ENCODE measurements at places on chromosomes 5 and 9.

- DNase-seq = no peak
These were observed 218.6 kb downstream of the TMEM38B start for GRCh38 chr9:105912863-105913516.

DNA sequence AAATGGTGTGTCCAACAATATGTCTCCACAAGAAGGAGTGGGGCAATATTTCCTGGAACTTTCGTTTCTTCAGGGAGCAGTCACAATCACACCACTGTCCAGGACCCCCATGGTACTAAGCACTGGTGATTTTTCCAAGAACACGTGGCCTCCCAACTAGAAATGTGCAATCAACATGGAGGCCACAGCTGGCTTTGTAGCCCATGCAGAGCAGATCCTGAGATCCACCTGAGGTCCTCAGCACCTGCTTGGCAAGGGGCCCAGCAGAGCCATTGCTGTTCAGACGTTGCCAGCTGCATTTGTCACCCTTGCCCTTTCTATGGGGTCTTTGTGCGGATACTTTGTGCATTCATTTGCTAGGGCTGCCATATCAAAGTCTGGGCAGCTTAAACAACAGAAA, 334.5 kb upstream of the IRX4 start:
- DNase-seq = no peak

DNA sequence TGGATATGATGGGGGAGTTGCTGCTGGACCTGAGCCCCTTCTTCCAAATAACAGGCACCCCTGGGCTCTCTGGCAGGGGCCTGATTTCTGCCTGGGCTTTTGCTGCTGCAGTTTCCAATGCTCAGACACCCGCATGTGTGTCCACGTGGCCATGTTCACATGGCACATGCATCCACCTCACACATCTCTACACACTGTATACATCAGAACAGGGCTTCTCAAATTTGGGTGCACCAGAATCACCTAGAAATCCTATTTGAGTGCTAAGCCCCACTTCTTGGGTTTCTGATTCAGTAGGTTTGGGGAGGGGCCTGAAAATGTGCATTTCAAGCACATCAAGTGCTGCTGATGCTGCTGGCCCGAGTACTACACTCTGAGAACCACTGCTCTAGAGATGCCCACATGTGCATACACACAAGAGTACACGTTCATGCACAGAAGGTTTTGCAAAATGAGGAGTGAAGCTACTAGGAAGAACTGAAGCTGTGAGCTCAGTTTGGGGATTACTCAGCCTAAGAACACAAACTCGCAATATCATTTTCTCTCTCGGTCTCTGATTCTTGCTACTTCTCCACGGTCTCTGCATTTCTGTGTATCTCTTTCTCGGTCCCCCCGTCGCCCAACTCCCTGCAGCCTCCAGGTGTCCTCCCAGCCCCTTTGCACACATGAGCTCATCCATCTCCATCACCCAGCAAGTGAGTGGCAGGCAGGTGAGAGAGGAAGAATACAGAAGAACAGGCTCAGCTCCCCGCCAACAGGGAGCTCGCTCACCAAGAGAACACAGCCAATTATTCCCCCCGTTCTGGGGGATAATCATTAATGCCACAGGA, 97.0 kb downstream of the PCDH1 start:
- DNase-seq = no peak

GRCh38 chr5:86968301-86968753, 299.4 kb upstream of the RASA1 start:
- DNase-seq = no peak

DNA sequence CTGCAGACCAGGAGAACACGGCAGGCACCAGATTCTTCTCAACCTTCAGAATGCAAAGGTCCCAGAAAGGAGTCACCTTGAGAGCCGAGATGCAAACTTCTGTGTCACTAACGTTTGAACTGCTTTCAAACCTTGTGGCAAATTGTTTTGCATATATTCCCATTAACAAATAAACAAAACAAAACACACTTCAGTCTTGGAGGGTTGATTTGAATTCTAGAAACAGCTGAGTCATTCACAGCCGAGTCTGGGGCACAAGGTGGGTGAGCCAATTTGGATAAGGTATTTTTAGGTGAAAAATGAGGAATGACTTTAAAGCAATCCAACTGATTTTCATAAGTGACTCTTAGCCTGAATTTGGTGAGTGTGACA, 38.8 kb upstream of the ANKRD33B start:
- DNase-seq = no peak

DNA sequence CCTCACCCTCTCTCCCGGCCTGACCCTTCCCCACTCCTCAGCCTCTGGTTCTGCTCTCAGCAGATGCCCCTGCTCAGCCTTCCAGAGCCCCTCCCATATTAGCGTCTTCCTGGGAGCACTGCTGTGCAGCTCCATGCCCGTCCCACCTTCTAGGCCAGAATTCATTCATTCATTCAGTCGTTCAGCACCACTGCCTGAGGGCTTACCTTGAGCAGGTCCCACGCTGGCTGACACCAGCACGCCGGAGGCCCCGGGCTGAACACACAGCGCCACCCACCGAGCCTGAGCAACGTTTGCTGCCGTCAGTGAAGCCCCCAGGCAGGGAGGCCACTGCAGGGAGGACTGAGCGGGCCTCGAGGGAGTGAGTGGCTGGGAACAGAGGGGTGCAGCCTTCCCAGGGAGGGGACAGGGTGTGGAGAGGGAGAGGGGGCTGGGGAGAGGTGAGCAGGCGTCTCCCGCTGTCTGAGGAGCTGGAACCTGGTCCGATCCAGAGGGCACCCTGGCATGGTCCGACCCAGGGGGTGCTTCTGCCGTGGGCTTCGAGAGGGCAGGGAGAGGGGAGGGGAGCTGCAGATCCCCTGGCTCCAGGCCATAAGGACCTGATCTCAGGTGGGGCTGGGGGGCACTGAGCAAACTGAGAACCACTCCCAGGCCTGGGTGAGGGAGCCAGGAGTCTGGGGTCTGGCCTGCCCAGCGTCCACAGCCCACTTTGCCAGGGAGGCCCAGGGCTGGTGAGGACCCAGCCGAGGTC, 98.8 kb upstream of the RAPGEF1 start:
- no peak for DNase-seq

DNA sequence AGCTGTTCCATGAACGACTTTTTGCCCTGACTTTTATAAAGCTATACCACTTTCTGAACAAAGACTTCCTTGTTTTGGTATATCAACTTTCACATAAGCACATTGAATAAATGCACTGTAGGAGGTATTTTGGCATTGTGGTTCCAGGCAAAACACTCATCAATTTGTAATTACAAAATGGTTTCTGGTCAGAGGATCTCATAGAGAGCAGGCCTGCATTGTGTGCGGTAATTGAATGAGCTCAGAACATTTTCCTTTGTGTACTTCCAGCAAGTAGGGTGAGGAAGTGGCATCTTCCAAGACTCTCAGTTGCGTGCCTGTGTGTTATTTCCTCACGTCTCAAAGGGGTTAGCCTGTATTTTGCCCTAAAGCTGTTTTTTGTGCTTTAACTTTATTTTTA, 89.2 kb downstream of the PDE6A start:
- no peak for DNase-seq

GRCh38 chr5:169347786-169348185, 46.8 kb upstream of the SLIT3 start:
- no peak for DNase-seq

DNA sequence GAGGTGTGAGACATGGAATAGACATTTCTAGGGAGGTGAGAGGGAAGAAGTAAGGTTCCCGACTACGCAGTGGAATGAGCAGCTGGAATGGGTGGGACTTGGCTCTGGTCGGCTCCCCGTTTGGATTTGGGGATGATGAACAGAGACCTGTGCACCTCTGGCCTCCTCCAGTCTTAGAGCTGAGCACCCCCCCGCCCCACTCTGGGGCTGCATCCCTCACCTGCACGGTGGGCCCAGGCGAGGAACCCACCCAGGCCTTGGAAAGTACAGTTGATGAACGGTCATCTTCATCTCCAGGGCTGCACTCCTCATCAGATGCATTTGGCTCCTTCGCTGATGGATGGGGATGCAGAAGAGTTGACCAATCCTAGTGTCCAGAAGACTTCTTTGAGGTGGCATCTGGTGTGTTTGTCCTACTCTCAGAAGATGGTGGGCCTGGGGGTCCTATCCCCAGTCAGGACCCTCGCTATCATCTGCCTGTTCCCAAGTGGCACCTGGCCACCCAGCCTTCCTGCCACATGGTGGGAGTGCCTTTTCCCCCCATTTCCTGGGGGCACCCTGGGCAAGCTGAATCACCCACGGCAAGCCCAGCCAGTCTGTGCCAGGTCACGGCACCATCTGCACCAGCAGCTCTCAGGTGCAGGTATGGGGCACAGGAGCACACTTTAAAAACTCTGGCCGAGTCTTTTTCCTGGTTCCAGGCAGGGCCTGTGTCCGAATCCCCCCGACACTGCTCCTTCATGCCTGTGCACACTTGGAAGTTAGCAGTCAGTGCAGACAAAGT, 70.5 kb downstream of the GTF3C4 start:
- no peak for DNase-seq

- no peak for DNase-seq
These were observed 265.9 kb downstream of the ICE1 start for GRCh38 chr5:5688194-5688924.

DNA sequence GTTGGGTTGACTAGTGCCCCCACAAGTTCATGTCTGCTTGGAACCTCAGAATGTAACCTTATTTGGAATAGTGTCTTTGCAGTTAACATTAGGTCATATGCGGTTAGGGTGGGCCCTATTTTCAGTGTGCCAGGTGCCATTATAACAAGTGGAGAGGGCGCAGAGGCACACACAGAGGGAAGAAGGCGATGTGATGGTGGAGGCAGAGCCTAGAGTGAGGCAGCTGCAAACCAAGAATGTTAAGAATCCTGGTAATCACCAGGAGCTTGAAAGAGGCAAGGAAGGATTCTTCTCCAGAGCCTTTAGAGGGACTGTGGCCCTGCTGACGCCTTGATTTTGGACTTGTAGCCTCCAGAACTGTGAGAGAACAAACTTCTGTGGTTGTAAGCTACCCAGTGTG, 10.9 kb downstream of the GPR107 start:
- DNase-seq = no peak

DNA sequence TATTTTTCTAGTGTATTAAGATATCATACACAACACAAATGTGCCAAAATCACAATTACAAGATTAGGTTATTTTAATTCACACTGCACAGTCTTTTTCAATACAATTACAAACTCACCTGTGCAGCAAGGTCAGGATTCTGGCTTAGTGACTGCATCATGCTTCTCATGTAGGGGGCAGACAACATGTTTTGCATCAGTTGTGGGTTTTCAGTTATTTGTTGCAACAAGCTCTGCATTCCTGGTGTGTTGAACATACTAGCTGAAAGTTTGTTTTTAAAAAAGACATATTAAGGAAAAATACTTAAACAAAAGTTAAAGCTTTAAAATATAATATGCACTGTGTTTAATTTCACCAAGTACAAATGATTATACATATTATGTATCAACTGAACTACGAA, 38.7 kb downstream of the UBQLN1 start:
- DNase-seq = no peak

GRCh38 chr9:93916358-93916757, 38.8 kb downstream of the BARX1 start:
- DNase-seq = no peak

DNA sequence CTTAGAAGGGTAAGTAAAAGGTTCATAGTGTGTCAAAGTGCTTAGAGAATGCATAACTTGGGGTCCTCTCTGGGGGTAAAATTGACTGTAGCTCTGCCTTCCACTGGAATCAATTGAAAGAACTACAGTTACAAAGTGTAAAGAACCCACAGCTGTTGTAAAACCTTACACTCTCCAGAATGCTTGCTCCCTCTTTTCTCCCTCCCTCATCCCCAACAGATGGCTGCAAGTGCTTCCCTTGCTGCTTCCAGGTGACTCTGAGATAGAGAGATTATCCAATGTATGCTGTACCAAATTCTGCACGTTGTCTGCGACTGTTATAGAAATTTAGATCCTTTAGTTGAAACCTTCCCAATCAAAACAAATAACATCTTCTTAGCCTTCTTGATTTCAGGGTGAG, 126.0 kb downstream of the STK32A start:
- no peak for DNase-seq

DNA sequence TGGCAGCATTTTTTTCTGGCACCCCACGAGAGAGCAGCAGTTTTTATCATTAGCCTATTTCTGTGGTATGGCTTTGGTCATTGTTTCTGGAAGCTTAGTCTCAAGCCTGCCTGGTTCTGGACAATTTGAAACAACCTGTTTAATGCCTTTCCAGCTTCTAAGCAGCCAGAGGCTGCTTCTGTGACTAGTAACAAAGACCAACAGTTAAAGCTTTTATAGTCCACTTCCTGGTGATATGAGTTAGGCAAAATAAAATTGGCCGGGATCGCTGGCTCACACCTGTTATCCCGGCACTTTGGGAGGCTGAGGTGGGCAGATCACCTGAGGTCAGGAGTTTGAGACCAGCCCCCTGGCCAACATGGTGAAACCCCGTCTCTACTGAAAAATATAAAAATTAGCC, 24.0 kb downstream of the LYRM7 start:
- no peak for DNase-seq

DNA sequence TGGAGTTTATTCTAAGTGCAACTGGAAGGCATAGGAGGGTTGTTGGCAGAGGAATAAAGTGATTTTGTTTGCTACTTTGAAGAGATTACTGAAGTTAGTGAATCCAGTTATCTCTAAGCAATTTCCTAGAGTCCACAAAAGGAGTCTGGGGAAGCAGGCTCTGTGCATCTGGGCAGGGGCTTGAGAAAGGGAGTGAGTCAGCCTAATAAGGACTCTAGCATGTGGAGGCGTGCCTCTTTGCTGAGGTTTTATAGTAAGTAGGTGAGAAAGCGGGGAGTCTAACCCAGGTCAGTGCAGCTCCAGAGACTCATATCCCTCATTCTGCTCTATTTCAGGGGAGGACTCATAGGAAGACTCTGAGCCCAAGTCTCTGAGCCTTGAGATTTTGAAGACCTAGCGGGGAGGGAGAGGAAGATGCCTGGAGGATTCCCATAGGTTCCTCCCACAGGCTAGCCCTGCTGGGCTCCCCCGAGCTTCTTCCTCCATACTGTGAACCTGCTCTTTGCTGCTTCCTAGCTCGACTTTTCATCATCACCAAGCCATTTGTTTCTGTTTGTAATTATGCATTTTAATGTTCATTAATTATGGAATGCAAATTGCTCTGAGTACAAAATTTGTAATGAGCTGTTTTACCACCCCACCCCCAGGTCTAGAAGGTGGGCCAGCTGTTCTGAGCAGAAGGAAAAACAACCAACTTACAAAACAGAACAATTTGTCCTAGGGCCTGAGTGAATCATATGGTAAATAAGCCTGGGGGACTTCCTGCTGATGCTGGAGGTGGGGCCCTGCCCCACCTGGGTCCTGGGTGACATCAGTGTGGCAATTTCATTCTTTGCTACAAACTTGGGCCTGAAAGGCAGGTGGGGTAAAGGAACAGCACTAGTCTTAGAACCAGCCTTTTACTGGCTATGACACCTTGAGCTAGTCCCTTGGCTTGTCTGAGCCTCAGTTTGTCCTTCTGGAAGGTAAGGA, 150.2 kb downstream of the TRIM32 start:
- DNase-seq = no peak

DNA sequence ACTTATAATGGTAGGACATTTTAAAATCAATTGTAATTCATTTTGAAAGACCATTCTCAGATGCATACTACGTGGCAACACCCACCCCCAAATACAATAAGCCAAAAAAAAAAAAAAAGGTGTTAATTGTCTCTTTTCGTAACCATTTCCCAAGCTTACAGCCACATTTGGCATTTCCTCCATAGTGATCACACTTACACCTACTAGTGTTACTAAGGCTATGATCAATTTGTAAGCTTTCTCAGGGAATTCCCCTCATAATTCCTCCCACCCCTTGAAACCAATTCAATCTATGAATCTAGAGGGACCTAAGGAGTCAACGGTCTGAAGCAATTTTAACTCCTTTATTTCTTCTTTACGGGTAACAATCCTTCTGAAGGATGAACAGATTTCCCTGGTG, 40.1 kb downstream of the NR2F1 start:
- DNase-seq = no peak

- no peak for DNase-seq
These were observed 328.9 kb upstream of the MEF2C start for GRCh38 chr5:89211836-89212235.

Data from GM18507 (cell line).